ENCODE measurements at places on chromosomes 5 and 9. TPM values are rescaled to one million over a fixed set of nuclear protein-coding genes. Genes with fewer than 3 reads are reported as not detected.

DNA sequence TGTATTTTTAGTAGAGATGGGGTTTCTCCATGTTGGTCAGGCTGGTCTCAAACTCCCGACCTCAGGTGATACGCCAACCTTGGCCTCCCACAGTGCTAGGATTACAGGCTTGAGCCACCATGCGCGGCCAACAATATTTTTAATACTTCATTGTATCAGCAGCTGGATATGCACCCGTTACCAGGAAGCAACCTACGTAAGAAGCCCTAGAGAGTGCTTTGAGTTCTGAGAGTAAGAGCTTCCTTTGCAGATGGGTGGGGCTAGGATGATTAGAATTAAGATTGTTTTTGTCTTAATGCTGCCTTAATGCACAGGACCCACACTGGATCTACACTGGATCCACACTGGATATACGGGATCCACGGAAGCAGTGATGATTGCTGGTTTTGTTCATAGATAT is 123.9 kb upstream of the ABCA1 start:
- no peak for DNase-seq

DNA sequence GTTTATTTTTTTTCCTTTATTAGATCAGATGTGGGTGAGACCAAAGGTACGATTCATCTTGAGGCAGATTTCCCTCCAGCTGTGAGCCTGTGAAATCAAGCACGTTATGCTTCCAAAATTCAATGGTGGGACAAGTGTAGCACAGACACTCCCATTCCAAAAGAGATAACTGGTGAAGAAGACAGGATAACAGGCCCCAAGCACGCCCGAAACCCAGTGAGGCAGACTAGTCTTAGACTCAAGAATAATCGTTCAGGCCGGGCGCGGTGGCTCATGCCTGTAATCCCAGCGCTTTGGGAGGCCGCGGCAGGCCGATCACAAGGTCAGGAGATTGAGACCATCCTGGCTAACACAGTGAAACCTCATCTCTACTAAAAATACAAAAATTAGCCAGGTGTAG is 36.8 kb upstream of the COL5A1 start:
- no peak for DNase-seq

DNA sequence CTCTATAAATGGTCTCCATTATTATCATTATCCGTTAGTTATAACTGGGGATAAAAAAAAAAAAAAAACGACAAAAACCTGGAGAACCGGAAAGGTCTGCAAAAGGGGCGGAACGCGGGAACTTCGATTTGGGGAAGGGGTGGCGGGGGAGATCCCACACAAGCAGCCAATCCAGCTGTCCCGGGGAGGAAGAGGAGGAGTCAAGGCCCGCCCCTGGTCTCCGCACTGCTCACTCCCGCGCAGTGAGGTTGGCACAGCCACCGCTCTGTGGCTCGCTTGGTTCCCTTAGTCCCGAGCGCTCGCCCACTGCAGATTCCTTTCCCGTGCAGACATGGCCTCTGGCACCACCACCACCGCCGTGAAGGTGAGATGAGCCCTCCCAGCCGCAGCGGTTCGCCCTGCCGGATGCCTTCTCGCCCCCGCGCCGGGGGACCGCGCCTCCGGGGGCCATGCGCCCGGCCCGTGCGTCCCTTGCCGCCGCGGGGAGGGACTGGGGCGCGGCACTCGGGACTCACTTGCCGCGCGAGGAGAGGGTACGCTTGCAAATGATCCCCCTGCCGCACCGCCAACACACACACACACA is at the start of gene MTAP:
MTAP (plus strand) TSS at position 219 of the 583 bp plus-strand sequence; CDS start at position 332, 113 bp downstream.
- DNase-seq, result peak; percentile 74

GRCh38 chr9:90846770-90847419 is 45.3 kb downstream of the SYK start:
- no peak for DNase-seq

DNA sequence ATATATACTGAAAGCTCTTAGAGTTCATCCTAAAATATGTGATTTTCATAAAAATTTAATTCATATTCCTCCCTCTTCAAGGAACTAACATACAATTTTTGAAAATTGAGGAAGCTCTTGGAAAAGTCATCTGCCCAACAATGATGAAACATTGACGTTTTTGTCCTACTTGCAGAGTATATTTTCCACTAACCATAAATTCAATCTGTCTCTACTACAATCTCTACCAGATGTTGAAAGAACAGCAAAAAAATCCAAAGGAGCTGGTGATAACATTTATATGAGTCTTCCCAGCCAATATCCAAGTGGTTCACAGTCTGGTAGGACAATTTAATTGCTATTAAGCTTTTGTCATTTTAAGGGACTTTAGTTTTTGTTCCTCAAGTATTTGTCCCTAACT is 81.1 kb upstream of the NR3C1 start:
- DNase-seq, result no peak

- no peak for DNase-seq
These were observed 18.4 kb downstream of the BASP1 start for GRCh38 chr5:17235731-17236330.

- DNase-seq, result no peak
These were observed 56.3 kb downstream of the RNF180 start for GRCh38 chr5:64221911-64222310.

DNA sequence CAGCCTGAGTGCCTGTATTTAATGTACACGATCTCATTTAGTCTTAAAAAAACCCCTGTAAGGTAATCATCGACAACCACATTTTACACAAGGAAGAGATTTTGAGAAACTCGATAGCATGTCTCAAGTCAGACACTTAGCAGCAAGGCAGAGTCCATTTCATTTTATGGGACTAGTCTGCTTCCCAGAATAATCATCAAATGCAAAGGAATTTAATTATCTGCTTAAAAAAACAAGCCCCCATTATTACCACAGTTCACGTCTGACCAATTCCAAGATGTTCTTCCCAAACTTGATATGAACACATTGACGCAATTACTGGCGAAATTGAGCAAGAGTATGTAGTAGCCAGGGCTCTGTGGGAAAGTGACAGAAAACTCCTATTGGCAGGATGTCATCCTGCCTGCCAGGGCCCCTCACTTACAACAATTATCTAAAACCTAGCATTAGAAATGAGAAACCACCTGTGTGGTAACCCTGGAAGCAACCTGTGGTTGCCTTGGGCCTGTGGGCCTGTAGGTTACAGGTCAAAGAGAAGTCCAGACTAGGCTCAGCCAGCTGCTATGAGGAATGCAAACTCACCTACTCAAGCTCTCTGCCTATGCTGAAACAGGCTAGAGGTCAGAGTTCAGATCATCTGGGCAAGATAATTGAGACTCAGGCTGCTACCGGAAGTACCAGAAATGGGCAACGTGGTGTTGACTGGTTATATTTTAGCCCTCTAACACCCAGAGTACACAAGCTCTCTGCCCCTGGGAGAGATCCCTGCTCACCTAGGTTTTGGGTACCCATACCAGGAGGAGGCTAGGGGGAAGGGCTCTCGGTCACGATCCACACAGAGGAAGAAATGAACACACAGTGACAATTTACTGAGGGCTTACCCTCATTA is 1.6 kb downstream of the B4GALT1 start:
- no peak for DNase-seq

DNA sequence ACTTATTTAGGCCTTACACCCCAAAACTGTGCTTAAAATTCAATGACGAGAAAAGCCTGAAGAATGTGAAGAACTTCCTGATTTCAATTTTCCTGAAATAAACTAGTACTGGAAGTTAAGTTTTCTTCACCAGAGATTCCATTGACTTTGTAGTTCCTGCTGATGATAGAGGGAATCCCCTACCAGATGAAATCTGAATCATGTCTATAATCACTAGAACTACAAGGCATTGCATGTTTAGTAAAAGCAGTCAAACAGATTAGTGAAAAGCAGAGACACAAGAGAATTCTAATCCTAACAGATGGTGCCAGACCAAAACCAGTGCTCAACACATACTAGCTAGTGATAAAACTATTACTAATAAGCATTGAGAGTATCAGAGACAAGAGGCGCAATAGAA is 130.0 kb downstream of the PDE4D start:
- DNase-seq, result no peak

DNA sequence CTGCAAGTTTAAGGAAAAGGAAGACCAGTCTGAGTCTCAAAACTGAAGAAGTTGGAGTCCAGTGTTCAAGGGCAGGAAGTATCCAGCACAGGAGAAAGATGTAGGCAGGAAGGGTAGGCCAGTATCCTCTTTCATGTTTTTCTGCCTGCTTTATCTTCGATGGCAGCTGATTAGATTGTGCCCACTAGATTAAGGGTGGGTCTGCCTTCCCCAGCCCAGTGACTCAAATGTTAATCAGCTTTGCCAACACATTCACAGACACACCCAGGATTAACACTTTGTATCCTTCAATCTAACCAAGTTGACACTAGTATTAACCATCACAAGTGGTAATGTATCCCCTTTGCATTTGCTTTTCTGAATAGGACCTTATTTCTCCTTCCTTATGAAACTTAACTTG is 535.9 kb upstream of the FTMT start:
- no peak for DNase-seq

GRCh38 chr5:55894135-55894534 is 43.0 kb downstream of the IL31RA start:
- DNase-seq, result no peak

GRCh38 chr9:278651-279050 is 64.0 kb downstream of the DOCK8 start:
- DNase-seq, result no peak

- no peak for DNase-seq
These were observed 53.6 kb downstream of the ERGIC1 start for GRCh38 chr5:172887692-172888091.

GRCh38 chr5:56037531-56038010 is 42.8 kb upstream of the IL6ST start:
- DNase-seq, result no peak

GRCh38 chr5:55104036-55104772 is 1.8 kb downstream of the GZMA start:
- DNase-seq, result no peak

GRCh38 chr9:91376239-91376638 is 14.5 kb upstream of the AUH start:
- DNase-seq, result no peak

The SREK1 gene
- 19.0 TPM for total RNA-seq

The TCF7 gene
- 3.5 TPM for total RNA-seq

The PKD2L2 gene
- not detected for total RNA-seq

The PRR16 gene
- total RNA-seq, result 0.23 TPM

The INSL6 gene
- not detected for total RNA-seq

The PIP5K1B gene
- not detected for total RNA-seq

The FOXI1 gene
- not detected for total RNA-seq

The DMRT3 gene
- total RNA-seq, result 1.4 TPM

The CERT1 gene
- 11.7 TPM for total RNA-seq

Measured in epithelial cell of proximal tubule (primary cell).